Stimulated activated CD8-positive, alpha-beta memory T cell treated with anti-CD3 and anti-CD28 coated beads, Interleukin-2, amount 100 ng/mL, for 48 hours (primary cell): ENCODE measurements at places on chromosomes 4 and X.
A peak's percentile ranks its signal among the peaks of the same experiment; 100 is the strongest.

DNA sequence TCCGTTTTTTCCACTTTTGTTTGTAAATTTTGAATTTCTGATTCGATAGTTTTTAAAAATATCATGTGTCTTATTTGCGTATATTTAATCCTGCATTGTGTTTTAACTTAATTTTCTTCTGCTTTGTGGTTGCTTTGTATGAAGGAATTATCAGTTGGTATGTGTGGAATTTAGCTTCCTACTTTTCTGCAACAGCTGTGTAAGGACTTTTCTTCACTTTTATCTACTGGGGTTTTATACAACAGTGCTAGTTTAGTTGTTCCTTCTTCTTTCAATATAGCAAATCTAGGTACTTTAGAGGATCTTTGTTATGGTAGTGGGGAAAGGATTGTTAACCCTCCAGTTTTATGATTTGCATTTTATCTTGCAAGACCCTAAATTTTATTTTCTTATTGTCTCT is 410.3 kb downstream of the CCSER1 start:
- DNase-seq, result no peak

GRCh38 chrX:132622130-132622529 is 133.3 kb upstream of the MBNL3 start:
- peak; percentile 39 for DNase-seq

DNA sequence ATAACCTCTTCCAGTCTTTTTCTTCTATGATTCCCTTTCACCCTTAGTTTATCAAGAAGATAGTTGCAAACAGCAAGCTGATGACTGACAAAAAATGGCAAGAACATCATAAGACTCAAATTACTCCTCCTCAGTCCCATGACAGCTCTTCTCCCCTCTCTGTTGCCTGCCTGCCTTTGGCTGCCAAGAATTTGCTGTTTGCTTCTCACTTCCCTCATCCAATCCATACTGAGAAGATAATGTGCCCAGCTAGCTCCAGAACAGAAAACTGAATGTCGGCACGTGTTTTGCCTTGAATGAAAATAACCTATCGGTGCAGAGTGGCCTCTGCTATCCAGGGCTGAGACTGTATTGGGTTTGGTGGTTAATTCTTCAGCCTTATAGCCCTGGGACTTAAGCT is 192.1 kb downstream of the PPARGC1A start:
- no peak for DNase-seq

DNA sequence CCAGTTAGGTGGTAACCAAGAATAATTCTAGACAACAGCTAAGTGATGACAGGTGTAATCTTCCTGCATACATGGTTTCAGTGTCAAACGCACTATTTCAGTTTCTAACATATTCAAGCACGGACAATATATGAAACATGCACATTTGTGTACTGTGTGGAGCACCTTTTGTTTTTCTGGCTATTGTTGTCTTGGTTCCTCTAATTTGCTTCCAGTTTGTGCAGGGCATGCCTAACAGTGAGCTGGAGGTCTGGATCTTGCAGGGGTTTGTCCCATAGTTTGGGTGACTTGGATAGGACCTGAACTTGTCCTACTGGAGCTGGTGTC is 70.5 kb upstream of the TBC1D9 start:
- DNase-seq, result no peak

GRCh38 chr4:26252349-26253025 is 68.3 kb upstream of the RBPJ start:
- no peak for DNase-seq

DNA sequence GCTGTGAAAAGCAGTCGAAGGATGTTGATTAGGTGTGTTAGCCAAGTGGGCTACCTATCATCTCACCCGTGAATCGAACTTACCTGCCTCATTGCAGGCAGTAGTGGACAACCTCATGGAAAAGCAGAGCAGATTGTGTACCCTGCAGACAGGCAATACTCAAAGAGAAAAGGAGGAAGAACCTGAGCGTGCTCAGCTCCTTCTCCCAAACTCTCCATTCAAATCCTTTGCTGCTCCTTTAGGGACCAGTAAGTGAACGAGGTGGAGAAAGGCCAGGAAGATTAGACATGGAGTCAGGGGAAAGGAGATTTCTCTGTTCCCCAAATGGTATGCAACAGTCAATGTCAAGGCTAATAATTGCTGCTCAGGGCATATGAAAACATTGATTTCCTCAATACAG is 45.2 kb upstream of the ELF2 start:
- DNase-seq, result no peak

GRCh38 chr4:180190382-180190781 is 2052.8 kb upstream of the TENM3 start:
- no peak for DNase-seq

DNA sequence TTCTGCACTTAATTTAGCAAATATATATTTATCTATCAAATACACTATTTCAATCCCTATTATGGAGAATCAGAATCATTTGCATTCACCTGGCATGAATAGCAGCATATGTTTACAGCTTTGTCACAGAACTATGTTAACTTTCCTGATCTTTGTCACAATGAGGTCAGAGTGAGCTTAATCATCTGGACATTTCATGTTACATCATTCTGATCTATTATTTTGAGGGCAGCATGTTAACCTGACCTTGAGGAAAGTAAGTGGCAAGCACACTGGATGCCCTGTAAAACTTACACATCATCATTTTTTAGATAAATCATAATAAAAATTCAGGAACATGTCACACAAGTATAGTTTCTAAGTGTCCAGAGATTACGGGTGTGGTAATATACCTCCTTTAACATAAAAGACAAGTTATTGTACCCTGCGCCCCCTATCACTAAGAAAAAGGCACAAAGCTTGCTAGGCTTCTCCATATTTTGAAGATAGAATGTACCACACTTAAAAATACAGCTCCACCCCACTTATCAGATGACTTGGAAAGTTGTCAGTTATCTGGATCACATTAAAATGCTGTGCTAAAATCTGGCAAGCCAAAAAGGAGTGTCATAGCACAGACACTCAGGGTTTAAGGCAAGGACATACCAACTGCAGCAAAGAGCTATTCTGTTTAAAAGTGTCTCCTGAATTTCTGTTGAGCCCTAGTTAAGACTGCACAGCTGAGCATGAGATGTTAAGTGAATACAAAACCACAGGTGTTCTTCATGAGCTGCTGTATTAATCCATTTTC is 182.7 kb upstream of the FAT4 start:
- no peak for DNase-seq

DNA sequence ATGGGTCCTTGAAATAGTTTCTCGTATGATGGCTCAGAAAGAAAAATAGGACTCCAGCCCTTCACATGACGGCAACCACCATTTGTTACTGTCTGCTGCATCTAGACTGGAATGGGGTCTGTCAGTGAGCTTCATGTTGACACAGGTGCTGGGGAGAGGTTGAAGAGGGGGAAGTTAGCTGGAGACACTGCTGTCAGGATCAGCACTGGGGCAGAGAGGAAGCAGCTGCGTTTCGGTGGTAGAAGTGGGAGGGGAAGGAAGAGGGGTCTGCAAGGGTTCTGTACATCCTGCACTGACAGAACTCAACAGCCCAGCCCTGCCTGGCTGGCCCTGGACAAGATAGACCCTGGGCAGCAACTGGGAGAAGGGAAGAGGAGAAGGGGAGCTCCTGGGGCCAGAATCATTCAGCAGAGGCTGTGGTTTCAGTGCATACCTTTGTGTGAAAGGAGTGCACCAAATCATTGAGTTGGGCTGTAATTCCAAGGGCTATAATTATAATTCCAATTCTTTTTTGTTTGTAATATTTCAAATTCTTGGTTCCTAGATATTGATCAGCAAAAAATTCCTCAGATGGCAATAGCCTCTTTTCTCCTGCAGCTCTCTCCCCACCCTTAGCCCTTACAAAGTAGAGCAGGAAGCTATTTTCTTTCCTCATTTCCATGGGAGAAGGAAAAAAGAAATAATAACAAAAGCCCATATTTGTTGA is 119.4 kb upstream of the C1GALT1C1 start:
- no peak for DNase-seq

GRCh38 chrX:131764216-131764615 is 220.3 kb downstream of the OR13H1 start:
- DNase-seq, result no peak
